HFF-Myc (cell line): ENCODE measurements at places on chromosomes 16 and 17.

GRCh38 chr17:46782250-46782953 lies 36.1 kb downstream of the WNT3 start:
- DNase-seq: no peak

GRCh38 chr16:31527734-31528274 lies at the start of gene AHSP:
AHSP (plus strand) TSS chr16:31527900; CDS start chr16:31528140, 240 bp downstream.
- no peak for DNase-seq

GRCh38 chr16:67312719-67313118 lies 13.8 kb downstream of the KCTD19 start:
- no peak for DNase-seq

GRCh38 chr17:50199803-50200456 lies 1.5 kb downstream of the COL1A1 start:
- DNase-seq: peak; percentile 88

- DNase-seq: no peak
Observed at GRCh38 chr17:77441130-77441920, 300.6 kb downstream of the SEC14L1 start.

DNA sequence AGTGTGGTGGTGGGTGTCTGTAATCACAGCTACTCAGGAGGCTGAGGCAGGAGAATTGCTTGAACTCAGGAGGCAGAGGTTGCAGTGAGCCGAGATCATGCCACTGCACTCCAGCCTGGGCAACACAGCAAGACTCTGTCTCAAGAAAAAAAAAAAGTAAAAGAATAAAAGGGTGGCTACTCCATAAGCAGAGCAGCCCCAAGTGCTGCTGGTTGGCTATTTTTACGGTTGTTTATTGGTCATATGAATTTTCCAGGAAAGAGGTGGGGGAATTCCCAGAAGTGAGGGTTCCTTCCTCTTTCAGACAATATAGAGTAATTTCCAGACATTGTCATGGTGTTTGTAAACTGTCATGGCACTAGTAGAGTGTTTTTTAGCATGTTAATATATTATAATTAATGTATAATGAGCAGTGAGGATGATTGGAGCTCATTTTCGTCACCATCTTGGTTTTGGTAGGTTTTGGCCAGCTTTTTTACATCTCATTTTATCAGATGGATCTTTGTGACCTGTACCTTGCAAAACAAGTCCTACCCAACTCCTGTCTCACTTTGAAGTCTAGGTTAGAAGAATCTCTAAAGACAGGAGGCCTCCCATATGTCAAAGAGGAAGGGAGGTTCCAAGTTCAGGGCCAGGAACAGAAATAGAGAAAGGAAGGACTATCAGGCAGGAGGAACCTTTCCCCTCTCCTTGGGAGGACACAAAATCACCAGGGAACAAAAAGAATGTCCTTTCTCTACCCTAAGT lies 39.1 kb downstream of the HOXB1 start:
- DNase-seq: no peak

GRCh38 chr16:8585041-8585440 lies 5.3 kb downstream of the TMEM114 start:
- DNase-seq: no peak

DNA sequence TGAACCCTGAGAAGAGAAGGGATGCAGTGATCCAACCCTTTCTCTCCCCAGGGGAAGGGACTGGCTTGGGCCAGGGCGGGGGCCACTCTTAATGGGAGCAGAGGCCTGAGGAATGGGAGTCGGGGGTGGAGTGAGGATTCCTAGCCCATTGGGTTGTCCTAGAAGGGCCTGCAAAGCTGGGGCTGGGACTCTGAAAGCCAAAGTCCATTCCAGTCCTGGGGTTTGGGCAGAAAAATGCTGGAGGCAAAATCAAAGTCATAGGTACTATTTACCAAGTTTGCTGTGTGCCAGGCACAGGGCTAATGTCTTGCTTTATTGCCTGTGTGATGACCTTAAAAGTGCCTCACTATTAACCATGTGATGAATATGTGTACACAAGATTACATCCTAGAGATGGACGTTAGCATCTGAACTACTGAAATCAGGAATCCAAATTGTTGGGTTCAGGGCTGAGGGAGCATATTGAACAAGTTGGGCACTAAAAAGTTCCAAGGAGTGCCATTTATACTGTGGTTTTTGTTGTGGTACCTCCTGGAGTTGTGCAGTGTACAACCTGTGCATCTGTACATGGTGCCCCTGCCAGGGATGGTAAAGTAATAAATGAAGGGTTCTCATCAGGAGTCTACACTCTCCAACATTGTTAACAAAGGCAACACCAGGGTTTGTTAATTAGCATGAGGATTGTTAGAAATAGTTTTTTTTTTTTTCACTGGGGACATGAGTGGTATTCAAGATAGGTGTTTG lies 84.4 kb upstream of the NKD1 start:
- DNase-seq: no peak

GRCh38 chr16:4561596-4561995 lies 5.5 kb downstream of the C16orf96 start:
- DNase-seq: no peak

DNA sequence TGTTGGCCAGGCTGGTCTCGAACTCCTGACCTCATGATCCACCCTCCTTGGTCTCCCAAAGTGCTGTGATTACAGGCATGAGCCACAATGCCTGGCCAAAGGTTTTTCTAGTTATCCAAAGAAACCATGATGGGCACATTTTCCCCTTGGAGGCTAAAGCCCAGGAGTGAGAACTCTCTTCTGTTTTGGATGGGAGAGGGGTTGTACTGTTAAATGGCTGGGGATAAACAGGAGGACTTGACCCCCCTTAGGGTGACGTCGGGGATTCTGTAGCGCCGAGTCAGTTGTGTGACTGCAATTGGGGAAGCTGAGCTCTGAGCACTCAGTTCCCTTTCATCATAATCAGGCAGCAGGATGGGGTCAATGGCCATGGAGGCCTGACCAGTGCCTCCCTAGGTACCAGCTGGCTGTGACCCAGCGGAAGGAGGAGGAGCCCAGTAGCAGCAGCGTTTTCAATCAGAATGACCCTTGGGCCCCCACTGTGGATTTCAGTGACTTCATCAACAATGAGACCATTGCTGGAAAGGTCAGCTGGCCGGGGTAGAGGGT lies 4.1 kb downstream of the AOC3 start:
- DNase-seq: no peak

DNA sequence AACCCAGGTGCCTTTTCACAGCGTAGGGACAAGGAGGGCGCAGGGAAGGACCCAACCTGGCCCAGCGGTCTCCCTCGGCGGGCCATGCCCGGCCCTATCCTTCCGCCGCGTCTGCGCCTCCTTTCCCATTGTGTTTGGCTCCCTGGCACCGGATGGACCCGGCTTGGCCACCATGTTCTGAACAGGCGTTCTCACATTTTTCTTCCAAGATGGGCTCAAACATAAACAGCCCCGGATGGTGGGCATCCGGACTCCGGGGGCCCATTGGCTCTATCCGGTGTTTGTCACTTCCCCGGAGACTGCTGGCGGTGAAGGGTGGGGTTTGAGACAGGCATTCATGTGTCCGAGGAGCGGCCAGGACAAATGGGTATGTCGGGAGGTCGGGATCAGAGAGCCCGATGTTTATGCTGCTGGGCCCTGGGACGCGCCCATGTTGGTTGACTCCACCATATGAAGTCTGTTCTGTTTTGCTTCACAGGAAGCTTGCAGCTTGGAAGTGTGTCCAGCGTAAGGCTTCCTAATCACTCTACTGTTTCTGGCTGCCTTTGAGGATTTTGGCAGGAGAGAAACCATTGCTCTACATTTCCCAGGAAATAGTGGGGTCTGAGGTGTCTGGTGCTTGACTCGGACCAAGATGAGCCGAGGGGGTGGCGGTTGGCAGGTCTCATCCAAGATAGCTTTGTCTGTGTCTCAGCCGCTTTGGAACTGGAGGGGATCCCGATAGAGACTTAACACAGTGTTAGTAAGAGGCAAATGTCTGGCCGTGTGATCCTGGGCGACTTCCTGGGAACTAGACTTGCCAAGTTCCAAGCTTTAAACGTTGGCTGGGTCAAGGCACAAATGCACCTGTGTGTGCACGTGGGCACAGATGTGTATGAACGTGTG lies 188.3 kb downstream of the IRF8 start:
- DNase-seq: no peak

DNA sequence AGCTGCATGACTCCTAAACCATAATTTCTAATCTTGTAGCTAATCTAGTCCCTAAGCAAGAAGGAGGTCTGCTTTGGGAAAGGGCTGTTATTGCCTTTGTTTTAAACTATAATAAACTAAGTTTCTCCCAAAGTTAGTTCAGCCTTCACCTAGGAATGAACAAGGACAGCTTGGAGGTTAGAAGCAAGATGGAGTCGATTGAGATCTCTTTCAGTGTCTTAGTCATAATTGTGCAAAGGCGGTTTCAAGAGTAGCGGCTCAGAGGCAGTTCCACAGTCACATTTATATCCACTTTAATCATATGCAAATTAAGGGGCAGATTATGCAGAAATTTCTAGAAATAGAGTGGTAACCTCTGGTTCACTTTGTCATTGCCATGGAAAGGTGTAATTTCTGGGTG lies 17.4 kb downstream of the DRC7 start:
- no peak for DNase-seq

DNA sequence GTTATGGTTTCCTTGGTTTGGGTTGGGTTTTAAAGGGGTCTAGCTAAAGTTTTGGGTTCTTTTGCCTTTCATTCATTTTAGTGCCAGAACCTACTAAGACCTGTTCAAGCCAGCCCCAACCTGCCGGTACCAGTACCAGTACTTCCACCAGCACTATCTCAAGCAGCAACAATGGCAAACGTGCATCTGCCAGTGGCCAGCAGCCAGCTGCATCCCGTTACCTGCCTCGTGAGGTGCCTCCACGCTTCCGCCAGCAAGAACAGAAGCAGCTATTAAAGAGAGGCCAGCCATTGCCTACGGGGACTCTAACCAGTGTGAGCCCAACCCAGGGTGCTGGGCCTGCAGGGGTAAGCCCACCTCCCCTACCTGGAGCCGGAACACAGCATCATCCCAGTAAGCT lies 72.9 kb downstream of the TNRC6C start:
- DNase-seq: no peak

- peak; percentile 88 for DNase-seq
Observed at GRCh38 chr17:76529224-76530094, 8.1 kb downstream of the CYGB start.

- no peak for DNase-seq
Observed at GRCh38 chr17:38605841-38606645, at the start of gene SRCIN1. SRCIN1 (minus strand) TSS chr17:38605952; CDS start chr17:38605705, 247 bp downstream.

DNA sequence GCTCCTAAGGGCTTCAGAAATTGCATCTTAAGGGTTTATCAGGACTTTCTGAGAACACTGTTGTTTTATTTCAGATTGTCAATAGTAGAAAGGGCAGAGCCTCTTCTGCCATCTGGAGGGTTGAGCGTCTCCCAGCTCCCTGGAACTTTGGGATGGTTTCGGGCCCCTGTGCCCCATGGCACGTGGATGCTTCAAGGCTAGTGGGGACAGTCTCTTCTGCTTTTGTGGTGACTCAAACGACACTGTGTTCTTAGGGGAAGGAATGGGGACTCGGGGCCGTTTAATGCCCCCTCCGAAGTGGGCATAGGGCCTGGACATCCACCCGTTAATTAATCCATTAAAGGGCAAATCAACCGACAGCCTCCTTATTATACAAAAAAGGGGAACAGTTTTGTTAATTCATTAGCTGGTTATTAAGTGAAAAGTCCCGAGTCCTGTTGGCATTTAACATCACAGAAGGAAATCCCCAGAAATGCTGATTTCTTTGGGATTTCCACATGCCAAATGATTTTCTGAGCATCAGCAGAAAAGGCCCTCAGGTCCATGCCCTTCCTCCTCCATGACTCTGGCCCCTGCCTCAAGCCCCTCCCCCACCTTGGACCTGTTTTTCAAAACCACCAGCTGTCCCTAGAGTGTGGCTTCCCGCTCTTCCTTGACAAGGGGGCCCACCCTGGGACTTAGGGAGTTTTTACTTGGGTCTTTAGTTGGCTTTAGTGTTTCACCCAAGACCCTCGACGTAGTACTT lies 68.7 kb downstream of the ARSG start:
- no peak for DNase-seq

GRCh38 chr16:89174877-89175276 lies 3.3 kb downstream of the CDH15 start:
- DNase-seq: no peak

DNA sequence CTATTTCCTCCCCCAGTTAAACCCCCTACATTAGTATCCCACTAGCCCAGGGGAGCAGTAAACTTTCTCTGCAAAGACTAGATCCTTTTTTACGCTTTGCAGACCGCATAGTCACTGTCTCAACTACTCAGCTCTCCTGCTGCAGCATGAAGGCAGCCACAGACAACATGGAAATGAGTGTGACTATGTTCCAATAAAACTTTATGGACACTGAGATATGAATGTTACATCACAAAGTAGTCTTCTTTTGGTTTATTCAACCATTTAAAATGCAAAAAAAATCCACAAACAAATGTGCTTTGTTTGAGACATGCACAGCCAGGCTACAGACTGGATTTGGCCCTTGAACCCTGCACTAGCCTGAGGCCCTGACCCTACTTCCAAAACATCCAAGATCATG lies 1.9 kb upstream of the RNASEK start:
- DNase-seq: no peak

GRCh38 chr17:51630101-51630671 lies 369.8 kb downstream of the UTP18 start:
- no peak for DNase-seq

DNA sequence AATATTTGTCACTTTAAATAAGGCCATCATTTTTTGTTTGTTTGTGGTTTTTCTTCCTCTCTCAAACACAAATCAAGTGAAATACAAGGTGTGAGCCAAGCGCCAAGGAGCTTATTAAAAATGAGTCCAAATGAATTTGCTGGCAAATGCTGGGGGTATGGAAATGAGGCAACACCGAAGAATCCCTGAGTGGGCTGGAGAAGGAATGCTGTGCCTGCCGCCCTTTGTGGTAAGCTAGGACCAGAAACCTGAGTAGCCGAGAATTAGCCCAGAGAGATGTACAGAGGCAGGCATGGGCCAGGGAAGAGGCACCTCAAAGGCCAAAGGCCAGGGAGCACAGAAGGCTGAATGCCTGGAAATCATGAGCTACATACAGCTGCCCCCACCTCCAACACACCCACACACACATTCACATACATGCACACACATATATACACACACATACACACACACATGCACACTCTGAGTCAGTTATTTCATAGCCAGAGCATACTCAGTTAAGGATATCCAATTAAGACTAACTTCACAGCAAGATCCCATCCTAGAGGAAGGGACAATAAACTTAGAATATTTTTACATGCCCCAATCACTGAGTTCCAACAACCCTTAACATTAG lies 266.1 kb upstream of the DYNLRB2 start:
- no peak for DNase-seq
